ENCODE measurements at places on chromosomes 1 and 21.

DNA sequence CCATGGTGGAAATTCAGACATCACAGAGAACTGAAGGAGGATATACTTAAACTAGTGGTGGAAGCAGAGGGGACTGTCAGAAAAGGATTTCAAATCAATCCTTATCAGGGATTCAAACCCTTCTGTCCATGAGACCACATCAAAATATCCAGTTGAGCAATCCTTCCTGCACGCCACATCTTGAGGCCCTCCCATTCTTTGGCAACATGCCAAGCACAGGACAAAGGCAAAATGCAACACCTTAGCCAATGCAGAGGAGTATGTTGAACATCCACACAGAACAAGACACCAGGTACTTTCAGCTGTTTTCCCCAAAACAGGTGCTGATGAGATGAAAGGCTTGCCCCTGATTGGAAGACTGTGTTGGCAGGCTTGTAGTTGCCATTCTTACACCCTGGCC lies 81.8 kb upstream of the PLXNA2 start:
- DNase-seq = no peak

- DNase-seq = peak; percentile 64
Observed at GRCh38 chr1:205504311-205505075, at the start of gene CDK18. Gene CDK18 (plus strand): TSS chr1:205504669. CDS start chr1:205523168, 18,499 bp downstream.

DNA sequence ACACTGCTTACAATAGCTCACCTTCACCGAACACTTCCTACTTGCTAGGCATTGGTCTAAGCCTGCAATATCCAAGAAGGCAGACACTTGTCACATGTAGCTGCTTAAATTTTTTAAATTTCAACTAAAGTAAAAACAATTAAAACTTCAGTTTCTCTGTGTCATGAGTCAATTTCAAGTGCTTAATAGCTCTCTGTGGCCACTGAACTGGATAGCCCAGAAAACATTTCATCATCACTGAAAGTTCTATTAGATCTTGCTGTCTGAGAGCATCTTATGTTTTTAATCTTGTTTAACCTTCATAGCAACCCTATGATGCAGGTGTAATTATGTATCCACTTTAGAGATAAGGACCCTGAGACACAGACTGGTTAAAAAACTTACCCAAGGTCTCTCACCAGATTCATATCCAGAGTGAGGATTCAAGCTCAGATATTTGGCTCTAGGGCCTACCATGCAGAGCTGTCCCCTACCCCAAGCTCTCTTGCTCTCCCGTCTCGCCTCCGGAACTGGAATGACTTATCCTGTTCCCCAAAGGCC lies 2.6 kb upstream of the FCRL6 start:
- no peak for DNase-seq

DNA sequence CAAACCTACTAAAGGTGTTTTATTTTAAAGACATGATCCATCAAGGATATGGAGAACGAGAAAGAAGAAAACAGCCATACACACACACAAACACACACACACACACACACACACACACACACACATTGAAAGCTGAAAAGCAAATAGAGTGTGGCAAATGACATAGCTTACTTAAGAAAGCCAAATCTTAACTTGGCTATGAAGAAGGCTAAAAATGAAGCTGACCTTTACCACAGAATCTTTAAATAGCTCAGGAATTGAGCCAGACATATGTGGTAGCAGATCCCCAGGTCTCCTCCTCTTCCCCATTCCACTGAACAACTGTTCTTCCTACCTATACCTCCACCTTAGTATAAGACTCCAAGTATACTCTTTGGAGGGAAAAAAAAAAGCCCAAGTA lies 185.6 kb downstream of the CLEC20A start:
- DNase-seq = no peak

DNA sequence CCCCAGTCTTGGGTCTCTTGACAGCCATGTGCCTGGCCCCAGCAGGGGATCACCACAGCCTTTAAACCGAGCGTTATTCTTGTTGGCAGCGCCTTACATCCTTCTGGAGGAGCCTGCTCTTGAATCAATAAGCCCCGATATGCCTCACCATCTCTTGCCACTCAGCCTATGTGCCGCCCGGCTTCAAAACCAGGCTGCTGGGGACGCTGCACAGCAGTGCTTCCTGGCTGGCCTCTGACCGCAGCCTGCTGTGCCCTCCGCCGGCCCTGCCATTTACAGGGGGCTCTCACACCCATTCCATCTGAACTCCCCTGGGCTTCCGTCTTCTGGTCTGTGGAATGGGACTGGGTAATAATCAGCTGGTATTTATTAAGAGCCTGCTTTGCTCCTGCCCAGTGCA lies 3.0 kb upstream of the PEX10 start:
- no peak for DNase-seq

GRCh38 chr1:205537386-205538018 lies 33.0 kb downstream of the CDK18 start:
- DNase-seq = no peak

DNA sequence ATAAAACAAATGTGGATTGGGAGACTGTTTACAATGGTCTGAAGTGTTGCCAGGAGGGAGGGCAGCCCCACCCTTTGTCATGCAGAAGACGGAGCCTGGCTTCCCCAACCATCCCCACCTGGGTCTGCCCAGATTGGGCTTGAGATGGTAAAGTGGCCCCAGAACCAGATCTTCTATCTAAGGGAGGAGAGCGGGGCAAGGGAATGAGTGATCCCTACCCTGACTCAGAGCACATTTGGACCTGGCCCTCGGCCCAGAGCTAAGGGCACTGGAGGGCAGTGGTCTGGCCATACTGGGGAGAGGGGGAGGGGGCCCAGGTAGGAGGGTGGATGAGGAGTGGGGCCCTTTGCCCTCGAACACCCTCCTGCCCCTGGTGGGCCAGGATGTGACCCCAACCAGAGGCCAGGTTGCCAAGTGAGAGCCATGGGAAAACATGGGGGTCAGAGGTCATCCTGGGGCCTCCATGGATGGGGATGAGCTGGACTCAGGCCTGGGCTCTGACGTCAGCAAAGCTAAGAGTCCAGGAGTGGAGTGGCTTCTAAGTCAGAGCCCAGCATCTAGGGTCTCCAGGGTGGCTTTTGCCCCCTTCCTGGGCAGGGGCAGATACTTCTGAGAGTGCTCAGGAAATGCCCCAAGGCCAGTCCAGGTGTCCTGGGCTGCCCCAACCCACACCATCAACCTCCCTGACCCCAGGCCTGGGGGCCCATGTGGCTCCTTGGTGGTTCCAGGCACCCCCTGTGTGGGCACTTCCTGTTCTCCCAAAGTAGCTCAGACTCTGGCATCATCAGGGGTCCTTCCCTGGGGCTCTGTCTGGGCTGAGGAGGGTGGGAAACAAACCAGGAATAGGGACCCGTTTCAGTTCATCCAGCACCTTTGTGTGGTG lies 1.6 kb upstream of the LEFTY1 start:
- no peak for DNase-seq

DNA sequence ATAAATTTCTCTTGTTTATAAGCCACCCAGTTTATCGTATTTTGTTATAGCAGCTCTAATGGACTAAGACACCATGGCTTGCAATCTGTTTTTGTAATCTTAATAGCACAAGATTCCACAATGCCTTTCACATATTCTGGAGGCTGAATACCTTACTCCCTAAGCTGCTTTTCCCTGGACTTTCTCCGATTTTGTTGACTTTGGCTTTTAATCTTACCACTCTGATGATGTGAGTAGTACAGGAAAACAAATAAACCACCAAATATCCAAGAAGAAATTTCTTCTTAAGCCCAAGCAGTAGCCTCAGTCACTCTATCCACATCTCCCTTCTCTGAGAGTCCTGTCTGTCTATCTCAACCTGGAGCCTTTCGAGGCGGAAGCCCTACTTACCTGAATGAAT lies 838.6 kb downstream of the LTN1 start:
- DNase-seq = no peak
